Natural killer cell treated with Interleukin-12 subunit alpha and Interleukin-12 subunit beta and Interleukin-15 and Interleukin-18, amount 100 ng/mL, for 72 hours (primary cell): ENCODE measurements at places on chromosomes 7 and 10. TPM values are rescaled to one million over a fixed set of nuclear protein-coding genes. Genes with fewer than 3 reads are reported as not detected.

DNA sequence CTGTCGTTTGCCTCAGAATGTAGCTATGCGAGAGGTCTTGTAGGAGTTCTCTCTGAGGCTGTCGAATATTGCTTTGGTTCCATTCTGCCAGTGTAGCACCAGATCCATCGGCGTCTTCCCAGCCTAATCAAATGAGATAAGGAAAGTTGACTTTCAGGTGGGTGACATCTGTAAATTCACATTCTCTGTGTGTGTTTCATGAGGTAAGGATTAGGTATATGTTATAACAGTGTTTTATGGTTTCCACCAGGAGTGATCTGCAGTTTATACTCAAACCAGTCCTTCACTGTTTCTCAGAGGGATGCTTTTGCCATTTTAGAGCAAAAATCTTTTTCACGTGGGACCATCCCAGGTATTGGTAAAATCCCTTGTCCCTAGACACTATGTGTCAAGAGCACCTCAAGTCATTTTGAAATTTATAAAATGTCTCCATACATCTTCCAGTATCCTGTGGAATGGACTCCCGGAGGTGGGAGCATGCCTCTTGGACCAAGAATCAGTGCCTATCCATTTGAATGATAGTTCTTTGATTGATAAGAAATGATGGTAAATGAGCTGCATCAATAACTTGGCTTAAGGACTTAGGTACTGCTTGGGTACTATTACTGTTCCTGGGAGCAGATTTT, 7.9 kb downstream of the ANKRD1 start:
- no peak for DNase-seq

Gene KEL
- not detected for total RNA-seq

Gene MEIG1
- not detected for total RNA-seq

Gene RABGEF1
- 33.2 TPM for total RNA-seq

- DNase-seq: no peak
These were observed 22.3 kb upstream of the SLC25A13 start for GRCh38 chr7:96344236-96344635.

- DNase-seq: no peak
These were observed 224.1 kb downstream of the CCSER2 start for GRCh38 chr10:84552478-84552877.

GRCh38 chr7:16774294-16774693, 20.7 kb downstream of the TSPAN13 start:
- DNase-seq: no peak

DNA sequence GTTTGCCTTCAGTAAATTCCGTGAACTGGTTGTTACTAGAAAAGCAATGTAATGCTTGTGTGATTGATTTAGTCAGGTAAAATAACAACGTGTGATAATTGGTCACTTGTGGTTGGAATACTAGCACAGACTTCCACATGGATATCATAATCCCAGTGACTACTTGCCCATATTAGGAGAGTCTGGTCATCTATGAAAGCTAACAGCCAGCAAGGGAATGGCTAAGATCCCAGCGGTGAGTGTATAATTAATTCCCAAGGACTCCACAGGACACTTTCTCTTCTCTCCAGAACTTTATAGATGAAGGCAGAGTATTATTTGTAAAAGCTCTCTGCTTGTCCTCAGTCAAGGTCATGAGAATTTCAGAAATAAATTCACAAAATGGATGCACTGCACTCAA, 662.6 kb upstream of the TEX47 start:
- no peak for DNase-seq

DNA sequence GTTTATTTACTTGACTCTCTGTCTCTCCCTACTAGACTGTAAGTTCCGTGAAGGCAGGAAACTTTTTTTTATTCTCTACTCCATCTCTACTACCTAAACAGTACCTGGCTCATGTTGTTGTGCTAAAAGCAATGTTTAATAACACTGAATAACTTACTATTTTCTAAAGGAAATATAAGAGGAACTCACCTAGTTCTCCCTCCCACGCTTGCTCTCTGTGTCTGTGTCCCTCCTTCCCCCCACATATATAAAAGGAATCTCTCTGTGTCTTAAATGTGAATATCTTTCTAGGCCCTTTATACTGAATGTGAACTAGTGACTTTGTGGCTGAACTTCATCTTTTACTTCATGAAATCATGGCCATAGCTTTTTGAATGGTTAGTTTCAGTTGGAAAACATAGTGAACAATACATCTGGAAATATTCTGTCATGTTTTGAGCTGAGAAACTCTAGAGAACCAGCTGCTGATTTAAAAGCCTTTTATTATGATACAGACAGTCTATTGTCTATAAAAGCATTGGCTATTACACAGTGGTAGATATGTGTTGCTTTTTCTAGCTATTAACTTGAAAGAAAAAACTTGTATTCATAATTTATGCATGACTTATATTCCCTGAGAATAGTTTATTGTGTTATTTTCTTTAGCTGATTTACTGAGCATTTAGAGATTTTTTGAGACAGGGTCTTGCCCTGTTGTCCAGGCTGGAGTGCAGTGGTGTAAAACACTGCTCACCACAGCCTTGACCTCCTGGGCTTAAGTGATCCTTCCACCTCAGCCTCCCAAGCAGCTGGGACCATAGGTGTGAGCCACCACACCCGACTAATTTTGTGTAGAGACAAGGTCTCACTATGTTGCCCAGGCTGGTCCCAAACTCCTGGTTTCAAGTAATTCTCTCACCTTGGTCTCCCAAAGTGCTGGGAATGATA, 42.5 kb downstream of the VCL start:
- no peak for DNase-seq

DNA sequence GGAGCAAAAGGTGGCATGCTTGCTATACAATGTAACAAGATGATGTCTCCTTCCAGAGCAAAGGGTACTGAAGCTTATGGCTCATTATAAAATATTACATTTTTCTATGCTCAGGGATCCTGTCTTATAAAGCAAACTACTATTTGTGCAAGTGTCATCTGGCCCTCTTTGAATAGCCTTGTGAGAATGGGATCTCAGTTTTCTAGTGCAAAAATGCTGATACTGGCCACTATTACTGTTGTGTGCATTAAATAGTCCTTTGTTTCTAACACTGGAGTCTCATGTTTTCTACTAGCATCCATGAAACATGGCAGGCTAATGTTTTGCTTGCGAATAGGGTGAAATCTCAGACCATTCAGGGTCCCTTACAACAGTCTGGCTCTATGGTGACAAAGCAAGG, 823.0 kb downstream of the REEP3 start:
- no peak for DNase-seq

GRCh38 chr10:30437031-30437841, 3.3 kb downstream of the MAP3K8 start:
- DNase-seq: no peak

DNA sequence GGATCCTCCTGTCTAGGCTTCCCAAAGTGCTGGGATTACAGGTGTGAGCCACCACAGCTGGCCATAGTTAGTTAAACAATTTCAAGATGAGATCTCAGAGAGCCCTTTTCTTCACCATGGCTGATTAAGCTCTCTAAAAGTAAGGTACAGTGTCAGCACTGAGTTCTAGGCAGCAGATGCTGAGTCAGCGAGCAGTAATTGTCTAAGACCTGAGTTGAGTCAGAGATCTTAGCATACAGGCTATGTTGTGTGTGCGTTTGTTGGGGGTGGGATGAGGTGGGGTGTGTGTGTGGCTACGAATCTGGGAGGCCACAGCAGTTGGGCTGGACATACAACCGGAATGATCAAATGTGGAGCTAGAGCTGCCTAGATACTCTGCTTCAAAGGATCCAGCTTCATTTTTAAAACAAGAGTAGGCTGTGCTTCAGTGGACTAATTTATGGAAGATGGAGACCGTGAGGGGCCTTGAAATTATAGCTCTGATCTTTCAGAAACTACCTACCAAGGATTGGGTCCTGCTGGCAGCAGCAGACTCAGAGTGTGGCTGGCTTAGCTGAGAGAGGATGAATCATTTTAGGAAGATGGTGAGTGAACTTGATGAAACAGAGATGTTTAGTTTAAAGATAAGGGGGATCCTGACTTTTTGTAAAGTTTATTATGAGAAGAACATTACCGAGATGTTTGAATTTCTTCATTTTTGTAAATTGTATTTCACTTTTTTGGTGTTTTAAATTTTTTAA, 17.5 kb upstream of the MTPN start:
- DNase-seq: no peak

GRCh38 chr10:114021154-114021553, 22.5 kb upstream of the ADRB1 start:
- DNase-seq: no peak

- no peak for DNase-seq
These were observed 143.0 kb downstream of the RAPGEF5 start for GRCh38 chr7:22214000-22214399.

DNA sequence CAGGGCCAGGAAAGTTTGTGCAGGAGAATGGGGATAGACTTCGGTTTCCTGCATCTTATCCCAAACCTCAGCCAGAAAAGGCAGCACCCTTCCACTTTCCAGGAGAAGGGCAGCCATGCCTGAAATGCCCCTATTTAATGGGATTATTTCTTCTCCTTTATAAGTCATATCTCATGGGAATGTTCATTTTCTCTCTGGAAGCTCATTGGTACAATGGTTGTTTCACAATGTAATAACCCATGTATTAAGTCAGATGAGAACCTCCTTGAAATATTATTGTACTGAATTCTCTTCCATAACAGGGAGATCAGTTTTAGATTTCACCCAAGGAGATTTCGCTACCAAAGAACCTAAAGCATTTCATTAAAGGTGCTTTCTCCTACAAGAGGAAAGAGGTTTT, 457.5 kb downstream of the KCNMA1 start:
- no peak for DNase-seq

GRCh38 chr7:14973712-14974428, 71.3 kb upstream of the DGKB start:
- DNase-seq: no peak

Gene LRRC18
- total RNA-seq: not detected

GRCh38 chr7:34184466-34184865, 279.1 kb downstream of the BMPER start:
- no peak for DNase-seq

Gene VAX1
- total RNA-seq: not detected

DNA sequence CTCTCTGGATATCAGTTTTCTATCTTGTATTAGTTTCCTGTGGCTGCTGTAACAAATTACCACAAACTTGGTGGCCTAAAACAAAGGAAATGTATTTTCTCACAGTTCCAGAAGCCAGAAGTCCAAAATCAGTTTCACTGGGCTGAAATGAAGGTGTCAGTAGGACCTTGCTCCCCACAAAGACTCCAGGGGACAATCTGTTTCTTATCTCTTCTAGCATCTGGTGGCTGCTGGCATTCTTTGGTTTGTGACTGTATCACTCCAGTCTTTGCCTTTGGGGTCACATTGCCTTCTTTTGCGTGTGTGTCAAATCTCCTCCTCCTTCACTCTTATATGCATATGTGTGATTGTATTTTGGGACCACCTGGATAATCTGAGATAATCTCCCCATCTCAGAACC, 153.0 kb upstream of the PRPS1L1 start:
- no peak for DNase-seq

- peak; percentile 35 for DNase-seq
These were observed 52.6 kb downstream of the SRI start for GRCh38 chr7:88167223-88167622.

DNA sequence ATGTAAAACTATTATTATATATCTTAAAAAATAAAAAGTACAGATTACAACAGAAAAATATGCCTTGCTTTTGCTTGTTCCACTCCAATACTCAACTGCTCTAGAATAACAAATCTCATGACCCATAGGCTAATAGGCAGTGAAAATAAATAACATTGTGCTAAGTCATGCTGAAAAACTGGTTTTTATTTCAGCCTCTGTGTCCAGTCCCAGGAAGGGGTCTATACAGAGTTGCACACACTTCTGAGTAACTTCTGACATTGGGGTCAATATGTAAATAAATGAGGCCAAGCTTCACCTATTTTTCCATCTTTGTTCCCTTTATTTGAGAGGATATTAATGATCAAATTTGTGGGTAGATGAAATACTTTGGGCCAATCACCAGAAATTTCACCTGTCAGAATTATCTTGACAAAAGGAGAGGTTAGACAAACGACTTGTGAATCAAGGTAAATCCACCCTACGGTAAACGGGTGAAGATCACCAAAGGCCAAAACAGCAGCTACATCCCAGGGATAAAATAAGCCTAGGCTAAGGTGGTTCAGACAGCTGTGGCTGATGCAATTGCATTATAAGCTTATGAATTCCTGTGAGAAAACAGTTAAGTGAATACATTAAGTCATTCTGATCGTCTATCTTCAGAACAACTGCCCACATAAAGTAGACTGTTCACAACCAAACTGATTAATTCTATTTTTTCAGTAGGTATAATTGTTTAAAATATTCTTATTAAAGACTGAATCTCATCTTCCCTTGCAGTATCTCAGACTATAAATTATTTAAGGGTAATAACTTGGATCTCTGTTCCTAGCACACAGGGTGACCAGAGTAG, 87.5 kb downstream of the UBE2H start:
- DNase-seq: no peak

DNA sequence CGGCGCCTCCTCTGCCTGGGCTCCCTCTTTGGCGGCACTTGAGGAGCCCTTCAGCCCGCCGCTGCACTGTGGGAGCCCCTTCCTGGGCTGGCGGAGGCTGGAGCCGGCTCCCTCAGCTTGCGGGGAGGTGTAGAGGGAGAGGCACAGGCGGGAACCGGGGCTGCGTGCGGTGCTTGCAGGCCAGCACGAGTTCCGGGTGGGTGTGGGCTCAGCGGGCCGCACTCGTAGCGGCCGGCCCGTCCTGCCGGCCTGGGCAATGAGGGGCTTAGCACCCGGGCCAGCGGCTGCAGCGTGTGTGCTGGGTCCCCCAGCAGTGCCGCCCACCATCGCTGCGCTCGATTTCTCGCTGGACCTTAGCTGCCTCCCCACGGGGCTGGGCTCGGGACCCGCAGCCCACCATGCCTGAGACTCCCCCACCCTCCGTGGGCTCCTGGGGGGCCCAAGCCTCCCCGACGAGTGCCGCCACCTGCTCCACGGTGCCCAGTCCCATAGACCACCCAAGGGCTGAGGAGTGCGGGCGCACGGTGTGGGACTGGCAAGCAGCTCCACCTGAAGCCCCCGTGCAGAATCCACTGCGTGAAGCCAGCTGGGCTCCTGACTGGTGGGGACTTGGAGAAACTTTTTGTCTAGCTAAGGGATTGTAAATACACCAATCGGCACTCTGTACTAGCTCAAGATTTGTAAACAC, 73.8 kb upstream of the KMT2E start:
- DNase-seq: no peak

GRCh38 chr7:50531928-50532327, 33.3 kb downstream of the DDC start:
- no peak for DNase-seq

GRCh38 chr10:119442758-119443060, 99.8 kb downstream of the RGS10 start:
- peak; percentile 3 for DNase-seq
